ENCODE measurements at places on chromosomes 3 and 15. TPM values are rescaled to one million over a fixed set of nuclear protein-coding genes. Genes with fewer than 3 reads are reported as not detected.

MYO1E gene
- 68.7 TPM for total RNA-seq

SNURF gene
- 2.6 TPM for total RNA-seq

RASA2 gene
- total RNA-seq: 24.4 TPM

CACNA1D gene
- total RNA-seq: 0.45 TPM

FETUB gene
- total RNA-seq: not detected

AP3B2 gene
- 0.84 TPM for total RNA-seq

ZNF860 gene
- 0.45 TPM for total RNA-seq

IL17RC gene
- 28.8 TPM for total RNA-seq

SCN11A gene
- total RNA-seq: 0.32 TPM

ALDH1A2 gene
- 7.5 TPM for total RNA-seq

DNA sequence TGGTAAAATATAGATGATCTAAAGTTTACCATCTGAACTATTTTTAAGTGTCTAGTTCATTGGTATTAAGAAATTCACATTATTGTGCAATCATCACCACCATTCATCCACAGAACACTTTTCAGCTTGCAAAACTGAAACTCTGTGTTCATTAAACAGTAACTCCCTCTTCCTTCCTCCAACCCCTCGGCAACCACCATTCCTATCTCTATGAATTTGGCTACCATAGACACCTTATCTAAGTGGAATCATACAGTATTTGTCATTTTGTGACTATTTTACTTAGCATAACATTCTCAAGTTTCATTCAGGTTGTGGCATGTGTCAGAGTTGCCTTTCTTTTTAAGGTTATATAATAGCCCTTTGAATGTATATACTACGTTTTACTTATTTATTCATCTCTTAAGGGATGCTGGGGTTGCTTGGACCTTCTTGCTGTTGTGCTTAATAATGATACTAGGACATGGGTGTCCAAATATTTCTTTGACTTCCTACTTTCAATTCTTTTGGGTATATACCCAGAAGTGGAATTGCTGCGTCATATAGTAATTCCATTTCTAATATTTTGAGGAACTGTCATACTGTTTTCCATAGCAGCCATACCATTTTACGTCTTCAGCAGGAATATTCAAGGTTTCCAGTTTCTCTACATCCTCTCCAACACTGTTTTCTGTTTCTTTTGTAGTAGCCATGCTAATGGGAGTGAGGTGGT, 20.9 kb downstream of the KAT2B start:
- no peak for DNase-seq

- no peak for DNase-seq
Measured at GRCh38 chr3:99871231-99872045, 53.8 kb downstream of the CMSS1 start.

- DNase-seq: no peak
Measured at GRCh38 chr3:41866298-41866697, 95.6 kb downstream of the ULK4 start.

- no peak for DNase-seq
Measured at GRCh38 chr15:70892912-70893560, 410 bp downstream of the LRRC49 start.

DNA sequence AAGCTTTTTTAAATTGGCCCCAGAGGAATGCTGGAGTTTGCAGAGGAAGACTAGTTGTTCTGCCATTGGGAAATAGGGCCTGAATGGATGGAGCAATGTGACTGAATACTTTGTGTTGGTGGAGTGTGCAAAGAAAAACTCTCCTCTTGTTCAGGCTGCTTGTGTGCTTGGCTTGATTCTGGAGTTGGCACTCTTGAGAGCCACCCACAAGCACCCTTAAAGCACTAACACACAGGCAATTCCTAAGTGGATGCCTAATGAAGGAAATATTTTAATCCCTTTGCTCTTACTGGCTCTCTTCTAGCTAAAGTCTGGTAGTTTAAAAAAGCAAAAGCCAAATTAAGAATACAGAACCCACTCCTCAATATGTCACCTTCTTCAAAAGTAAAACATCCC, 304.4 kb upstream of the C2CD4B start:
- no peak for DNase-seq

- DNase-seq: no peak
Measured at GRCh38 chr3:167493244-167493643, 19.4 kb upstream of the SERPINI2 start.

DNA sequence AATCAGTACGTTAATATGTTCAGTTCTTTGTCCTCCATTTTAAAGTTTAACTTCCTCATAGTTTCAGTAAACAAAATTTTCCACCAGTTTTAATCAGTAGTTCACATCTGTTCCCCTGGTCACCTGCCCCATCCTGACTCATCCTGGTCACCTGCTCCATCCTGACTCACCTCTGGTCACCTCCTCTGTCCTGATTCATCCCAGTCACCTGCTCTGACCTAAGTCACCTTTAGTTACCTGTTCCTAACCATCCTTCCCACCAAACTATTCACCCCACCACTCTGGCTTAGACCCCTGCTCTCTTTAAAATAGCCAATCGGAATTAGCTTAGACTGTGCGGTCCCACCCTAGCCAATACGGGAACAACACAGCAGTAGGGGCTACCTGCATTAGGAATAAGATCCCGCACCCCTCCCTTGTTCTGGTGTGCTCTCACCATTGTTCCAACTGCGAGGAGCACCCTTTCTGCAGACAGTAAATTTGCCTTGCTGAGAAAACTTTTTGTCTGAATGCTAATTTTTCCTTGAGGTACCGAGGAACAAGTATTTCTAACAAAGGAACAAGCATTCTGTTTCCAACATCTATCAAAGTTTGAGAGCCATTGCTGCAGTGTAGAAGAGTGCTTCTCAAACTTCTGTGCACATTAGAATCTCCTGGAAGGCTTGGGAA, 169.3 kb downstream of the ADAMTS17 start:
- DNase-seq: peak; percentile 30

DNA sequence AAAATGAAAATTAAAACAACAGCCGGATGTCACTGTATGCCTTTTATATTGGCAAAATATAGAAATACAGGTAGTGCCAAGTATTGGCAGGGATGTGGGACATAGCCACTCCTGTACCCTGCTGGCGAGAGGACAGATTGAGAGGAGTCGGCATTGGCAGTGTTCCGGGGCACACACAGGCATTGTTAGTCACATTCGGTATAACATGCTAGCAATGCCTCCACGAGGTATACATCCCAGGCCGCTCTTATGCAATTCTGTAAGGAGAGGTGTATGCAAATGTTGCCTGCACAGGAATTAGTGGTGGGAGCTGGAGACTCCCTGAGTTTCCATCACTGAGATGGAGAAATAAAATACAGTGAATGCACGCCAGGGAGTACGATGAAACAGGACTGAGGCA, 99.4 kb upstream of the DLG1 start:
- peak; percentile 33 for DNase-seq

GRCh38 chr3:151387842-151388241, 3.3 kb upstream of the P2RY12 start:
- DNase-seq: no peak

- DNase-seq: peak; percentile 73
Measured at GRCh38 chr15:69794645-69795469, 302.9 kb downstream of the TLE3 start.

GRCh38 chr3:127733781-127734180, 61.0 kb downstream of the ABTB1 start:
- DNase-seq: no peak

- no peak for DNase-seq
Measured at GRCh38 chr15:100980410-100981046, 61.4 kb downstream of the LRRK1 start.

GRCh38 chr3:152348436-152349177, 79.9 kb downstream of the MBNL1 start:
- no peak for DNase-seq

DNA sequence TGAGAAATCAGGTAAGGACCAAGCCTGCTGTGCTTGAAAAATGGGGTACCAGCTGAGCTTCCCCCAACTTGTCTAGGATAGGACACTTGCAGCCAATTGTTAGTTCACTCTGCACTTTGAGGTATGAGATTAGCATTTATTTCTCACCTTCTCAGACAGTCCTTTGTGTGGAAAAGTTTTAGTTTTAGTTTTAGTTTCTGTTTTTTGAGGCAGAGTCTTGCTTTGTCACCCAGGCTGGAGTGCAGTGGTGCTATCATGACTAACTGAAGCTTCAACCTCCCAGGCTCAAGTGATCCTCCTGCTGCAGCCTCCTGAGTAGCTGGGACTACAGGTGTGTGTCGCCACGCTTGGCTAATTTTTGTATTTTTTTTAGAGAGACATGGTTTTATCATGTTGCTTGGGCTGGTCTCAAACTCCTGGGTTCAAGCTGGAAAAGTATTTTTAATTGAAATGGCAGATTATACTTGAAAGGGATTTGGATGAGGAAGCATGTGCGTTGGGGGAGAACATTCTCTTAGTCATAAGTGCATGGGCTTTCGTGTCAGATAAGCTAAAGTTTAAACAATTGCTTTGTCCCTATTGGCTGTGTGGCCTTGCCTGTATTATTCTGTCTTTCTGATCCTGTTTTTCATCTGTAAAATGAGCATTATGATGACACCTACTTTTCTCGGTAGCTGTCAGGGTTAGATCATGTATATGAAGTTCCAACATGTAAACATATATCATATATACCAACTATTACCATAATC, 25.2 kb upstream of the CCK start:
- no peak for DNase-seq

GRCh38 chr3:100040451-100041225, 73.7 kb downstream of the FILIP1L start:
- DNase-seq: no peak

DNA sequence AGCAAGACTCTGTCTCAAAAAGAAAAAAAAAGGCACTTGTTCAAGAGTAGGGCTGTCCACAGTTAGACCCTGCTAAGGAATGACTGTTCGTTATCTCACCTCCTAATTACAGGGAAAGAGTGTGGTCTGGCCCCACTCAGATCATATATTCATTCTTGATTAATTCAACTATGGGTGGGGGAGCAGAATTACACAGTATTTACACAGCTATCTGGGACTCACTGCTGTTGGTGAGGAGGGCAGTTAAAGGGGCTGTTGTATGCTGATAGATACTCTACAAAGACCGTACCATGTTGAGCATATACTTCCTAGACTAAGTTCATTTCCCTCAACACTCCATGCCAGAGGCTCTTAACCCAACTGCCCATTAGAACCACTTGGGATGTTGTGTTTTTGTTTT, 3.8 kb upstream of the ZNF620 start:
- DNase-seq: no peak

- DNase-seq: no peak
Measured at GRCh38 chr3:53795789-53796560, 50.2 kb downstream of the CHDH start.

GRCh38 chr3:114809668-114810413, 337.2 kb downstream of the ZBTB20 start:
- DNase-seq: no peak

GRCh38 chr15:93523481-93523880, 434.5 kb upstream of the RGMA start:
- no peak for DNase-seq

DNA sequence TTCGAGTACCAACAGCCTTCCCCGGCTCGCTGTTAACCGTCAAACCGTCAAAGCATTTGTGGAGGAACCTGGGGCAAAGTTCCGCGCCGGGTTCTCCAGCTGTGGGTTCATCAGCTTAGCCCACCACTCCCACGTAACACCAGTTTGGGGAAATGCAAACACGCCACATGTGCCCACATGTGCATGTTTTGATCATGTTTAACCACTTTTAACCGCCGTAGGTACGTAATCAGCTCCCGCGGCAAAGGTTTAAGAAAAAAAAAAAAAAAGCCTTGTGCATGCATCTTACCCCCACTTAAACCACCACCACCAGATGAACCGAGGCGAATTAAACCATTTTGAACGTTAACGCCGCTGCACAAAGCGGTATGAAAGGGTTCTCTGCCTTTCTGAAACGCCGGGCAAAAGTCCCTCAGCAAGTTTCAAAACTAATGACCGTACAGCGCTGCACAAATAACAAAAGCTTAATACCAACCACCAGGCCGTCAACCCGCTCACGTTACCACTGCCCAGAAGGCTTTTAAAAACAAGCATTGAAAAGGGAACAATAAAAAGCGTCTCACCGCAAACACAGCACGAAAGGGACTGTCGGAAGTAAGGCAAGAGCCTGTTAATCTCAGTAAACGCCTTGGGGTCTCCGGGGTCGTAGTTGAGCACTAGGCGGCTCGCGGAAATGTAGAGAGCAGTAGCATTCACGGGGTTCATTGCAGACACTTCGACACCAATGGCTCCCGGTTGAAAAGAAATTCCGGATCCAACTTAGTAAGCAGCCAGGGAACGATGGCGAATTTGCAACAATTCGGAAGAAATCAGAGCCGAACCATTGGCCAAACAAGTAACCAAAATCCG, 1.5 kb downstream of the MSL2 start:
- DNase-seq: no peak

DNA sequence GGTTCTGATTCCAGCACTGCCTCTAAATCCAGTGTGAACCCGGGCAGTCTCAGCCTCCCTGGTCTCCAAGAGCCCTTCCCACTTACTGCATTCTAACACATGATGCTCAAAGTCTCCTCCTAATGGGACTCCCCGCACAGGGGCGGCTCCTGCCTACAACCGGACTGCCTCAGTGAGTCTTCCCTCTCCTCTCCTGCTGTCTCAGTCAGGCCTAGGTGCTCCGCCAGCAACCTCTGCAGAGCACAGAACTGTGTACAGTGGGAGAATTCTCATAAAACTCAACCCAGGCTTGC, 28.9 kb downstream of the TBC1D2B start:
- no peak for DNase-seq

DNA sequence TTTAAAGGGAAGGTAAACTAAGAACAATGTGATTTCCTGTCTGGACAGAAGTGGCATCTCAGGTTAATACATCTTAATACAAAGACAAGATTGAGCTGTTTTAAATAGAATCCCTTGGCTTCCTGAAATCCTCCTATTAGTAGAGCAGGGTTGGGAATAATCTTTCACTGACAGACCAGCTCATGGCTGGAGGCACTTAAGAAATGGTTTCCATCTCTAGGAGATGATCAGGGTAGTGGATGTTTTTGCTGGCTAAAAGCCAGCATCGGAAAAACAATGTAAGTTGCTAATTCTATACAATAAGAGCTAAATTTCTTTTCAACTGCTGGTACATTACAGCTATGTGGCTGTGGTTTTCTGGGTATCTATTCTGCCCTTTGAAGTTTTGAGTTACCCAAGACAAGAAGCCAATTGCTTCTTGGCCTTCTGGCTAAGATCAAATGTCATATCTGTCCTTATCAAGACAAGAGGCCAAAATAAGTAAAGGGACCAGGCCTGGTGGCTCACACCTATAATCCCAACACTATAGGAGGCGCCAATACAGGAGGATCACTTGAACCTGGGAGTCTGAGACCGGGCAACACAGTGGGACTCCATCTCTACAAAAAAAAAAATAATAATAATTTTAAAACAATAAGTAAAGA, 49.6 kb downstream of the SHQ1 start:
- DNase-seq: no peak

DNA sequence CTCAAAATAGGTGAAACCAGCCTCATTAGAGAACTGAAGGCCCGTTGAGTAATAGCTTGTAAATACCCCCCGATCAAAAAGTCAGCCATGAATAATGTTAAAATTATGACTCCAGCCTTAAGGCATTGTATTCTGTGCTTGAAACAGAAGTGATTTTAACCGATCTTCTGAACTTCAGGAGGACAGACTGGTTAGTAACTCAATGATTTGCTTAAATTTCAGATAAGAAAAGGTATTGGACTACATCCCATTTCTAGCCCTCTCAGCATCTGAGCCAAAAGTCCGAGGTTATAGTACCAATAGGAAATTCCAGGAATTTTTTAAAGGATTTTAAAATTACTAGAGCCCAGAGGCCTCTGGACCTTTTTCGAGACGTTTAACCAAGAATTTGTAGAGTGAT, 67.7 kb upstream of the FGF12 start:
- DNase-seq: no peak

- no peak for DNase-seq
Measured at GRCh38 chr3:54625805-54626787, 301.8 kb downstream of the LRTM1 start.

GRCh38 chr3:188947401-188948280, 224.1 kb upstream of the TPRG1 start:
- no peak for DNase-seq
